ENCODE measurements at places on chromosomes 5 and 9.

- DNase-seq: no peak
These were observed 364.6 kb downstream of the BRINP1 start for GRCh38 chr9:119004618-119004990.

GRCh38 chr5:157581901-157582300 lies 6.3 kb upstream of the ADAM19 start:
- no peak for DNase-seq

DNA sequence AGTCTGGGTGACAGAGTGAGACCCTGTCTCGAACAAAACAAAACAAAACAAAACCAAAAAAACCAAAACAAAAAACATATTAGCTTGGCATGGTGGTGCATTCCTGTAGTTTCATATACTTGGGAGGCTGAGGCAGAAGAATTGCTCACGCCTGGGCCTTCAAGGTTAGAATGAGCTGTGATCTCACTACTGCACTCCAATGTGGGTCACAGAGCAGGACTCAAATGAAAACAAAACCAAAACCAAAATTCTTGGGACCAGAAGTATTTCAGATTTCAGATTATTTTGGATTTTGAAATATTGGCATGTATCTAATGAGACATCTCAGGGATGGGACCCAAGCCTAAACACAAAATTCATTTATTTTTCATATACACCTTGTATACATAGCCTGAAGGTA lies 80.2 kb downstream of the TMC1 start:
- DNase-seq: no peak

- DNase-seq: no peak
These were observed 24.9 kb downstream of the FRMPD1 start for GRCh38 chr9:37675661-37676060.

DNA sequence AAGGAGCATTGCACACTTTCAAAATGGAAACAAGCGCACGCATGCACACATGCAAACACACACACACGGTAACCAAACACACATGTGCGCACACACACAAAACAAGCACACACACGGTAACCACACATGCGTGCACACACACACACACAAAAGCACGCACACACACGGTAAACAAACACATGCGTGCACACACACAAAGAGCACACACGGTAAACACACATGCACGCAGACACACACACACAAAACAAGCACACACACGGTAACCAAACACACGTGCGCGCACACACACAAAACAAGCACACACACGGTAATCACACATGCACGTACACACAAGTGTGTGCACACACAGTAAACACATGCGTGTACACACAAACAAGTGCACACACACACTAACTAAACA lies 19.3 kb upstream of the SLC6A3 start:
- no peak for DNase-seq

DNA sequence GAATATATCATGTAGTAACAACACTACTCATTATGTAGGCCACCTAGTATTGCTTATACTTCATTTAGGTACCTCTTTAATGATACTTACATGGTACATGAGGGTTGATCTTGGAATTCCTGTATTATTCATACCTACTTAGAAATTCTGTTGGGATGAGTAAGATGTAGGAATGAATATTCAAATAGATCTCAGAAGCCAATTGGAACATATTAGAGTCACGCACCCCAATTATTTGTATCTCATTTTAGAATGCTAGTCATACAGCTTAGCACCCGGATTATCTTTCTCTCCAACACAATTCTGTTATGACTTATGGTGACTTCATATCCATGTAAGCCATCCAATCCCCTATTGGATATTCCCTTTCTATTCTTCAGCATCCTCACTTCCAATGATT lies 106.7 kb upstream of the SH3GL2 start:
- DNase-seq: no peak

DNA sequence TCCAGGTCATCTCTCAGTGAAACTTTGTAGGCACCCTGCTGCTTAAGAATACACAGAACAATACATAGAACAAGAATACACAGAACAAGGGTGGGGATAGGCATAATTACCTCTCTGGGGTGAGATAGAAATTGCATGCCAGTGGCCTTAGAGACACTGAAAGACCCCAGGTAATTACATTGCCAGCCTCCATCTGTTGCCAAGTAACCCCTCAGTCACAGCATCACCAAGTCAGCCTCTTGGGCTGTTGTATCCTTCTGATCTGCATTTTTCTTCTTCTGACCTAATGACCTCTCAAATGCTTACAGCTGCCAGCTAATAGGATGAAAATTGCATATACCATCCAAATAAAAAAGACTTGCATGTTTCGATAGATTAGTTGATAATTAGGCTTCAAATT lies 167.7 kb downstream of the GRIA1 start:
- DNase-seq: no peak

GRCh38 chr9:111828193-111828592 lies 33.5 kb upstream of the SHOC1 start:
- DNase-seq: no peak

GRCh38 chr5:77946381-77947040 lies 170.4 kb upstream of the TBCA start:
- no peak for DNase-seq

DNA sequence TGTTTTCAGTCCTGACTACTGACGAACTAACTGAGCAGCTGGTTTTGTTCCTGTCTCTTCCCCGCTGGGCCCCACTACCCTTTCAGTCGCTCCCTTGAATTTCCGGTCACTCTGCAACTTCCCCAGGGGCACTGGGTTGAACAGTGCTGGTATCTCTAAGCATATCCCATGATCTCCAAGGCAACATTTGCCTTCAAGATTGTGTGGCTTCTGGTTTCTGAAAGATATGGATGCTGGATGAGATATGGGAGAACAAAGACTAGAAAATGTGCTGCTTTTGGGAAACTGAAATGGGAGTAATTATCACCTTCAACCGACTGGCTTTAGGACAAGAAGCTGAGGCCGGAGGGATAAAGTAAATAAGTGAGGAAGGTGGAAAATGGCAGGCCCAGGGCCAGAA lies 258.2 kb upstream of the PIK3R1 start:
- DNase-seq: no peak

DNA sequence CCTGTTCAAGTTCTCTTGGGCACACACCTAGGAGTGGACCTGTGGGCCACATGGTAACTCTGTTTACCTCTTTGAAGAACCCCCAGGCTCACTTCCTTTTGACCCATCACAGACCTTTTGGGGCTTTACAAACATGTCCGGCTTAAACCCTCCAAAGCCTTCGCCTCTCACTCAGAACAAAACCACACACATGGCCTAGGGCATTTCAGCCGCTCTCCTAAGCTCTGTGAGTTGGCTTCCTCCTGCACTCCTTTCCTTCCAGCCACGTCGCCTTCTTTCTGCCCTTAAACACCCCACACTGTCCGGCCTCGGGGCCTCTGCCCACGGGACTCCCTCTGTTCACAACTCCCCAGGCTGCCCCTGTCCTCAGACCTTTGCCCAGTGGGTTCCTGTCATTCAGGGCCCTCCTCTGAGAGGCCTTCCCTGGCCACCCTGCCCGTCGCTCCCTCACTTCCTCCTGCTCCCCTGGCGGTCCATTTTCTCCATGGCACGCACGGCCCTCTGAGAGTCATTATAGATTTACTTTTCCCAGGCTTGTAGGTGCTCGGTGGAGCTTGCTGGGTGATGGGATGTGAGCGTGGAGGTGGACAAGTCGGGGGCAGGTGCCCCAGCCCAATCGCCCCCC lies 1.9 kb downstream of the DOK3 start:
- DNase-seq: no peak

GRCh38 chr5:44536650-44537260 lies 147.5 kb upstream of the FGF10 start:
- no peak for DNase-seq

DNA sequence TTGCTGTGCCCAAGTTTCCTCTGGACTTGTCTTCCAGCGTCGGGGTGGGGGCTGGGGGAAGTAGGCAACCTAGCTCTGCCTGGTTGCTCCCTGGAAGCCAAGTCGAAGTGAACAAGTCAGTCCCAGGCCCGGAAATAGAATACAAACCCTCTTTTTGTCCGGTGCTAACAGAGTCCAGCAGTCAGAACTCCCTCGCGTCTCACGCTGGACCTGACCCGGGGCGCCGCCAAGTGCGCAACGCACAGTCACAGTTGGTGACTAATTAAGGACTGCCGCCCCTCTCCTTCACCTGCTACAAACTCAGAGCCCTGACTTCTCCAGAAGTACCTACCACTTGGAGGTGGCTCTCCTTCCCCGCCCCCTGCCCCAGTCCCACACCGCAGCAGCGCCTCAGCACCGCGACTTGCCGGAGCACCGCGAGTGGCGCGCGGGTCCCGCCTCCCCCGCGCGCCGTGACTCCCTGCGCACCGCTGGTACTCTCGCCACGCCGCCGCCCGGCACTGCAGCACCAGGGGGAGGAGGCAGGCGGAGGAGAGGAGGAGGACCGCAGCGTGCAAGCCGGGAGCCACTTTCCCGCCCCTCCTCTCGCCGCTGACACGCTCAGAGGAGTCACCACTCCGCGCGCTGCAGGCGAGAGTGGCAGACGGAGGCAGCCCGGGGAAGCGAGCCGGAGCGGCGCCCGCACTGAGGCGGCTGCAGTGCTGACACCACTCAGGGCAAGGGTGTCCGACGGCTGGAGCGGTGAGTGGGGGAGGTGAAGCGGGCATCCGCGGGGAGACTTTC lies at the start of gene SV2C:
Gene SV2C (plus strand): TSS at position 612 of the 783 bp plus-strand sequence. CDS start 48,368 bp downstream, outside the sequence.
- no peak for DNase-seq

DNA sequence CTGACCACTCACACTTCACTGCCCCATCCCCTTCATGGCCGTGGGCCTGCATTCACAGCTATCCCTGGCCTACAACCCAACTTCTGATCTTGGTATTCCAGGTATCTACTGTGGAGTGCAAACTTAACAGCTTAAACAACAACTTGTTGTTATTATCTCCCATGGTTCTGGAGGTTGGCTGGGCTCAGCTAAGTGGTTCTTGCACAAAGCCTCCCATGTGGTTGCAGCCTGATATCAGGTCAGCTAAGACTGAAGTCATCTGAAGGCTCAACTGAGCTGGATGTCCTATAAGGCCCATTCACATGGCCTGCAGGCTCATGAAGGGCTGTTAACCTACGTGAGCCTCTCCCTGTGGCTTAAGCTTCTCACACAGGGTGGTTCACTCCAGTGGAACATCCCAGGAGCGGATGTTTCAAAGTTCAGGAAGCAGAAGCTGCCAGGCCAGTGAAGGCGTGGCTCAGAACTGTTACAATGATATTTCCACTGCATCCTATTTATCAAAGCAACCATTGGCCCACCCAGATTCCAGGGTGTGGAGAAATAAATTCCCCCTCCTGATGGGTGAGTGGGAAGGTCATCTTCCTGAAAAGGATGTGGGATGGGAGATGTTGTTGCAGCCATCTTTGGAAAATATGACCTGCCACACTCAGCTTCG lies 30.0 kb upstream of the TRIO start:
- no peak for DNase-seq

- no peak for DNase-seq
These were observed 117.8 kb downstream of the ERCC6L2 start for GRCh38 chr9:95993337-95993736.

DNA sequence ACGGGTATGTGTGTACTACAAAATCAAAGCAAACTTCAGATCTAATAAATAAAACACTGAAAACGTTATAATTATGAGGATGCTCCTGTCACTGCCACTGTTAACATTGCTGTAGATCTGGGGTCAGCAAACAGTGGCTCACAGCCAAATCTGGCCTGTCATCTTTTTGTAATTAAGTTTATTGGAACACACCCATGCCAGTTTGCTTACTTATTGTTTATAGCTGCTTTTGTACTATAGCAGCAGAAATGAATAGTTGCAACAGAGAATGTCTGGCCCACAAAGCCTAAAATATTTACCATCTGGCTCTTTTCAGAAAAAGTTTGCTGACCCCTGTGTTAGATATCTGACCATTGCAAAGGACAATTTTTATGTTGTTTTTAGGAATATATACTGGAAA lies 32.1 kb downstream of the PRRC1 start:
- no peak for DNase-seq

DNA sequence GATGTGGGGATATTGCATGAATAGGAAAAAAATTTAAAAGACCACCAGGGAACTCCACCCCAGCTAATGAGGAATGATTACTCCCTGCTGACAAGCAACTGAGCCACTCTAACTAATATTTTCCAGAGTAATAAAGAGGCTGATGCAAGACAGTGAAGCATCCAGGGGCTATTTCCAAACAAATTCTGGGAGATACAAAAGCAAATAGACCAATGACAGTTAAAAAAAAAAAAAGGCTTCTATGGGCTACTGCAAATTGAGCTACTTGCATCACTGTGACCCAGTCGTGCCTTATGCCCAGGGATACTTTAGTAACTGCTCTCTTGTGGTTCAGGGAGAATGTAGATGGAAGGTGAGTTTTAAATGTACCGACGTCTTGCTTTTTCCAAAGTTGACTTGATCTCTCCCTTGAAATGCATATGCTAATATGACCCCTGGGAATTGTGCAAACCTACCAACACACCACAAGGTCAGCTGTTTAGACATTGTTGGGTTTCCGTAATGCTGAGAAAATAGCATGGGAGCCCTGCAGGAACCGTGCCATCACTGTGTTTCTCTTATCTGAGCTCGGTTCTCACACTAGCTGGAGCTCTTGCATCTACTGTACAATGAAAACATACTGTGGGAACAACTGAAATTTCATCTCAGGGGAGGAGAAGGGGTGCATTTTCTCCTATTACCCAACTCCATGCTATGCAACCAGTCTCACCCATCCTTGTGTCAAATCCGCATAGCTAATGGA lies 250.6 kb upstream of the MAP3K1 start:
- no peak for DNase-seq

- DNase-seq: no peak
These were observed 71.4 kb downstream of the SERINC5 start for GRCh38 chr5:80184235-80185023.

- no peak for DNase-seq
These were observed 28.2 kb upstream of the CPLX2 start for GRCh38 chr5:175842951-175843793.

- no peak for DNase-seq
These were observed 1.5 kb upstream of the SLC23A1 start for GRCh38 chr5:139384591-139385051.

DNA sequence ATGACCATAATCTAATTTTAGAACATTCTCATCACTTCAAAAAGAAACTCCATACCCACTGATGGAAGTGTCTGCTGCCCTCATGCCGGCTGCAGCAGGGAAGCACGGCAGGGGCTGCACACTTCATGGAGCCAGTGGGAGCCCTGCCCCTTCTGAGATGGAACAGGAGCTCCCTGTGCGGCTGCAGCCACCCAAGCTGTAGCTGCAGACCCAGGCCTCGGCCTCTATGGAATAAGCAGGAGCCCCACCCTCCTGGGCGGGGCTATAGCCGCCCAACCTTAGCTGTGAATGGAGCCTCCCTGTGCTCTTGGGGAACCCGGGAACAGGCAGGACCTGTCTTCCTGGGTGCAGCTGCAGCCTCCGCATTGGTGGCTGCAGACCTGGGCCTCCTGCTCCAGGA lies 128.5 kb downstream of the NUDT12 start:
- no peak for DNase-seq

GRCh38 chr9:13487498-13487897 lies 208.0 kb upstream of the MPDZ start:
- no peak for DNase-seq

- DNase-seq: no peak
These were observed 89.2 kb upstream of the CAST start for GRCh38 chr5:96572864-96573512.

Data from cerebellar nuclear complex (tissue), 1 donor.